Stimulated activated CD4-positive, alpha-beta T cell treated with anti-CD3 and anti-CD28 coated beads, TNF-alpha, amount 100 ng/mL, for 4 hours (primary cell): ENCODE measurements at places on chromosomes 13 and 19.
A peak's percentile ranks its signal among the peaks of the same experiment; 100 is the strongest.

- DNase-seq, result no peak
These were observed 1333.1 kb downstream of the EFNB2 start for GRCh38 chr13:105202354-105202753.

DNA sequence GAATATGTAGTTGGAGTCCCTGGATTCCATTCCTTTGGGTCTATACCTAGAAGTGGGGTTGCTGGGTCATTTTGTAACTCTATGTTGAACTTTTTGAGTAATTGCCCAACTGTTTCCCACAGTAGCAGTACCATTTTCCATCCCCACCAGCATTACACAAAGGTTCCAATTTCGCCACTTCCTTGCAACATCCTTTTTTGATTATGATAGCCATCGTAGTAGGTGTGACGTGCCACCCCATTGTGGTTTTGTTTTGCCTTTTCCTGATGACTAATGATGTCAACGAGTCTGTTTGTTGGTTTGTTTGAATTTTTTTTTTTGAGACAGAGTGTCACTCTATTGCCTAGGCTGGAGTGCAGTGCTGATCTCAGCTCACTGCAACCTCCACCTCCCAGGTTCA, 3.3 kb upstream of the PEX11G start:
- DNase-seq, result peak; percentile 17

- no peak for DNase-seq
These were observed 250.5 kb downstream of the TEX29 start for GRCh38 chr13:111570911-111571310.

- DNase-seq, result no peak
These were observed 32.2 kb upstream of the MBNL2 start for GRCh38 chr13:97189928-97190327.

GRCh38 chr19:39154629-39155100, 29.1 kb downstream of the PAK4 start:
- DNase-seq, result no peak

DNA sequence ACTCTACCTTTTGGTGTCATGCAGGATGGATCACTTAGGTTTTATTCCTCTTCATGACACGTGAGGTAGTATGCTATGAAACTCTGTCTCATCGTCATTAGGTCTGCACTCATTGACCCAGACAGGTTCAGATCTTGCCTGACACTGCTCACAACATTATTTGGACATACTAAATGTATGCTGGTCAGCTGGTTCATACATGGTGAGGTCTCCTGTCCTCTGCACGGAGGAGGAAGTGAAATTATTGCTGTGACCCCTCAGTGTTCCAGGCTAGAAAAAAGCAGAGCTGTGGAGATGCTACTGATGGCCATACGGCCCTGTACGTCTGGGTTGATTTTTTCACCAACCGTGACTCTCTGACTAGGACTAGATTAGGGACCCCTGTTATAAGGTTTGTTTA, 35.8 kb downstream of the LATS2 start:
- no peak for DNase-seq

DNA sequence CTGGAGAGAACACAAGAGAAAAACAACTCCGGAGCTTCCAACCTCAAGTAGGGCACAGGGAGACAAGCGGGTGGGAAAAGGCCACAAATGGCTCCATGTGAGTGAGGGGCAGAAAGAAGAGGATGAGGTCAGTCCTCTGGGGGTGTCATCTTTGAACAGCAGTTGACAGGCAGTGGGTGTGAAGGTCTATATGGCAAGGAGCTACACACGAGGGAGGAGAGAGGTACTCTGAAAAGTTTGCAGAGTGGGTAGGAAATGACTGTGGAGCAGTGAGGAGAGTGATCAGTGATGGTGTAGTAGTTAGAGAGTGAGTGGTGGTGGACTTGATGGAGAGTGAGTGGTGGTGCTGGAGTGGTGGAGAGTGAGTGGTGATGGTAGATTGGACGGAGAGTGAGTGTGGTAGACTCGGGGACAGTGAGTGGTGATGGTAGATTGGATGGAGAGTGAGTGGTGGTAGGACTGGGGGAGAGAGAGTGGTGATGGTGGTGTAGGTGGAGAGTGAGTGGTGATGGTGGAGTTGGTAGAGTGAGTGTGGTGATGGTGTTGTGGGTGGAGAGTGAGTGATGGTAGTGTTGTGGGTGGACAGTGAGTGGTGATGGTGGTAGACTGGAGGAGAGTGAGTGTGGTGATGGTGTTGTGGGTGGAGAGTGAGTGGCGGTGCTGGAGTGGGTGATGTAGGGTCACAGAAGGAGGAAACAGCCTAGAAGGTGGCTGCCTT, 4.0 kb downstream of the TFDP1 start:
- no peak for DNase-seq

- no peak for DNase-seq
These were observed 15.4 kb downstream of the OR10H4 start for GRCh38 chr19:15964231-15964630.
